Astrocyte of the hippocampus (primary cell): ENCODE measurements at places on chromosomes 3 and 15.

- no peak for DNase-seq
These were observed 1.0 kb downstream of the RFX7 start for GRCh38 chr15:56242576-56243162.

- peak; percentile 65 for DNase-seq
These were observed 493.4 kb upstream of the TGFBR2 start for GRCh38 chr3:30112902-30113484.

DNA sequence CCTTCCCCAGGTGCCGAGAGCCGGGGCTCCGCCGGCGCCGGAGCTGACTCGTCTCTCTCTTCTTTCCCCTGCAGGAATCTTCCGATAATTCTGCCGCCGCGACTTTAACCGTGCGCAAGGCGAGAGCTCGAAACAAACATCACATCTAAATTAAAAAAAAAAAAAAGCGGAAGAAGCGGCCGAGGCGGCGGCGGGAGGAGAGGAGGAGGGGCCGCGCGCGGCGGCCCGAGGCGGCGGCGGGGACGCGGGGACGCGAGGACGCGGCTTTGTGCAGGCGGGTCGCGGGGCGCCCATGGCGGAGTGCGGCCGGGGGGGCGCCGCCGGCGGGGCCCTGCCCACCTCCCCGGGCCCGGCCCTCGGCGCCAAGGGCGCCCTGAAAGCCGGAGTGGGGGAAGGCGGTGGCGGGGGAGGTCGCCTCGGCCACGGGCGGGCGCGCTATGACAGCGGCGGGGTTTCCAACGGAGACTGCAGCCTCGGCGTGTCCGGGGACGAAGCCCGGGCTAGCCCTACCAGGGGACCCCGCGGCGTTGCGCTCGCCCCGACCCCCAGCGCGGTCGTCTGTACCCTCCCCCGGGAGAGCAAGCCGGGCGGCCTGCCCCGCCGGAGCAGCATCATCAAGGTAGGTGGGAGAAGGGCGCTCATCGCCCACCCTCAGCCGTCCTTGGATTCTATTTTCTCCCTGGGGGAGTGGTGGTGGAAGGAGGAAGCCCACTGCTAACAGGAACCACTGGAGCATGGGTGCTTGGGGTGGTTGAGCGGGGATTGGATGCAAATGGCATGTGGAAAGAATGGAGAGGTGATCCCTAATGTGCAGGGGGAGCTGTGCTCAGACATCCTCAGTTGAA, at the start of gene PLCL2:
Gene PLCL2, plus strand, starts transcription at position 208 of the 845 bp plus-strand sequence. Its CDS starts 85 bp downstream, at position 293.
- DNase-seq: peak; percentile 68

DNA sequence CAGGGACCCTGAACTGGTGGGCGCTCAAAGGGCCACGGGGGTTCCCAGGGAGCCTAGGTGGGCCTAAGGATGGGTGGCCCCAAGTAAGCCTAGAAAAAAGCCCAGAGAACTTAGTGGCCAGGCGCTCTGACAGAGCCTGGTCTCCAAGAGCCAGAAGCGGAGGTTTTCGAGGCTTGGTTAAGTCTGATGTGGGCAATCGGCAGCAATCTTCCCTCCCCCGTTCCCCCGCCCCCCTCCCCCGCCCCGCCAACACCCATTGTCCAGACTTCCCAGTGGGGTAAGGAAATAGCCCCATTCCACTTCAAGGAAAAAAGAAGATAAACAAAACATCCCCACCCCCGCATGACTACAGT, 6.7 kb downstream of the EOMES start:
- DNase-seq: no peak

DNA sequence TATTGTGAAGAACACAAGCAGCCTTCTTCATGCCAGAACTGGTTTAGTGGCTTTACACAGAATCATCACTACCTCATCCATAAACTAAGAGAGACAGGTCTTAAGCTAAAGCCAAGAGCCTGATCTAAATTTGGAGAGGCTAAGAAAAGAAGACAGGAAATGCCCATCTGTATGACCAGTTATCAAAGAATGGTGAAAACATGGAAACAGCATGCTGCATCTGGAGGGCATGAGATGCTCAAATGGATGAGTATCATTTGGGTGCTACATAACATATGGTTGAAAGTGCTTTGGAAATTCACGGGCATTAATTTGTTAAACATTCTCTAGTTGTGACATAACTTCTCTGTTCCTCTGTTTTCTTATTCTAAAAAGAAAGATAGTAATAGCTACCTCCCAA, 112.5 kb downstream of the CPNE4 start:
- no peak for DNase-seq

GRCh38 chr15:63833021-63833696, 589 bp downstream of the HERC1 start:
- peak; percentile 75 for DNase-seq

DNA sequence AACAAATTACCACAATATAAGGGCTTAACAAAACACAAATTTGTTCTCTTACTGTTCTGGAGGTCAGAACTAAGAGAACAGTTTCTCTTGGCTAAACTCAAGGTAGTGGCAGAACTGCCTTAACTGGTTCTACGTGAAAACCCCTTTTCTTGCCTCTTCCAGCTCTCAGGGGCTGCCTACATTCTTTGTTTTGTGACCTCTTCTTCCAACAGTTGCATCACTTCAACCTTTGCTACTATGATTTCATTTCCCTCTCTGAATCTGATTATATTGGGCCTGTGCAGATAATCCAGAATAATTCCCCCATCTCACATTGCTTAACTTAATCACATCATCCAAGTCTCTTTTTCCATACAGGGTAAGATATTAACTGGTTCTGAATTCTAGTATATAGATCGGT, 624.6 kb downstream of the ZPLD1 start:
- DNase-seq: no peak

DNA sequence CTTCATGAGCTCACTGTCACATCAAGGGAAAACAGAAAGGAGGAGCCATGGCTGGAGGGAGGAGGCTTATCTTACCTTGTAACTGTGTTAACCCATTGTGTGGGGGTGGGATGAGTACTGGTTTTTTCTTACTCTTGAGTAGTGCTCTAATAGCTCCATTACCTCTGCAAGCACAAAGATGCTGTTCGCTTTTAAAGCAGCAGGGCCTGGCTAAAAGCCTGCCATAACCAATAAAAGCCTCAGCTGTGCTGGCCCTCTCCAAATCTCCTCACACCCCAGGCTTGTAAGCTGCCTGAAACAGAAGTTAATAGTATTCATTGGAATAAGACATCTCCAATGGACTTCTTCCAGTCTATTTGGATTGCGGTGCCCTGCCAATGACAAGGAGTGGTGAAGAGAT, 544.1 kb downstream of the TUSC7 start:
- no peak for DNase-seq

DNA sequence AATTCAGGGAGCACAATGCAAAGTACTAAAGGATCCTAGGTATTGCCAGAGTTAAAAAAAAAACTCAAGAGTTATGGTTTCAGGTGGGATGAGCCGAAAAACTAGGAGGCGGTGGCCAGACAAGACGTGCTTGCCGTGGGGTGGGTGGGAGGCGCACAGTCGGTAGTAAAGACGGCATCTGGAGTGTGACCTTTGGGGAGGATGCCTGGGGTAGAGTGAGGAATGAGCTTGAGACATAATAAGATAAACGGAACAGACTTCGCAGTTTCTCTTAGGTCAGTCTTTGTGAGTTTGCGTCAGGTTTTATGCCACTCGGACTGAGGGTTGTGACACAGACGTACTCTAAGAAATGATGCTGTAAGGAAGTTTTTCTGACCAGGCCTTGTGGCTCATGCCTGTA, 139.6 kb downstream of the LRRK1 start:
- DNase-seq: no peak

DNA sequence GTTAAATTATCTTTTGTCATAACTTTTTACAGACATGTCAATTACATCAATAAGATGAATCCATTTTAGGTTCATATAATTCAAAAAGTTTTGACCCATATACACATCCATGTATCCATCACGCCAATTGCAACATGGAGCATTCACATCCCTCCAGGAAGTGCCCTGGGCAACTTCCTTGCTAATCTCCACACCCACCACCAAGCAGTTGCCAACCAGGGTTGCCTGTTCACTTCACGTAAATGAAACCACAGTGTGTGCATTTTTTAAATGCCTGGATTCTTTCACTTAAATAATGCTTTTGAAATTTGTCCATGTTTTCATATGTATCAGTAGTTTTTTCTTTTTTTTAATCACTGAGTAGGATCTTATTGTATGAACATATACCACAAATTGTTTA, 40.7 kb upstream of the LYZL4 start:
- DNase-seq: no peak

- no peak for DNase-seq
These were observed 2.0 kb upstream of the TBL1XR1 start for GRCh38 chr3:177199206-177199760.

DNA sequence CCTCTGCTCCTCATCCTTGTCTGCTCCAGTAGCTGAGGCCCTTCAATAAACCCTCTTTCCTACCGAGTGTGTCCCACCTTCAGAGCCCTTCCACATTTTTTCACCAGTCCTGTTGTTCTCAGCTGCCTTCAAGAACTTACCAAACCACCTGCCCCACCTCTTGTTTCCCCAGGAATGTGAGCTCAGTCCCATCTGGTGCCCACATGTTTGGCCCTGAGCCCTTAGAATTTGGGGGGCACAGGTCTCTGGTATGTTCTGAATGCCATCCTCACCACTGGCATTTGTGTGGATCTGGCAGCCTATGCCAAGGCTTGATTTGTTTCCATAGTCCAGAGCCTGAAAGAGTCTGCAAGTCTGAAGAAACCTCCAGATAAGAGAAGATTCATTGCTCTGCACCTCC, 315.2 kb upstream of the PPP2R3A start:
- peak; percentile 4 for DNase-seq

GRCh38 chr3:174100744-174101143, 703.2 kb downstream of the NLGN1 start:
- DNase-seq: no peak

DNA sequence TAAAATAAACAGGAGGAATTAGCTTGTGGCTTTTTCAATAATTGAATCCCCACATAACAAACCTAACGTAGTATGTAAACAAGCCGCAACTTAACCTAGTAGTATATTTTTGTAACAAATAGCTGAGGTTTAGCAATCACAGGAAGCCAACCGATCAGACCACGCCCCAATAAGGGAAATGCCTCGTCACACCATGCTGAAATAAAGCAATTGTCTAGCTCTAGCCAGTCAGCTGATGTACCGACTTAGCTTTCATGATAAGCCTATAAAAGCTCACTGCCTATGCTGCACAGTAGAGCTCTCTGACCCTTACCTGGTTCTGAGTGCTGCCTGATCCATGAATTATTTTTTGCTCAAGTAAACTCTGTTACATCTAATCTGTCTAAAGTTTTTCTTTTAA, 208.9 kb downstream of the ROBO1 start:
- DNase-seq: no peak

DNA sequence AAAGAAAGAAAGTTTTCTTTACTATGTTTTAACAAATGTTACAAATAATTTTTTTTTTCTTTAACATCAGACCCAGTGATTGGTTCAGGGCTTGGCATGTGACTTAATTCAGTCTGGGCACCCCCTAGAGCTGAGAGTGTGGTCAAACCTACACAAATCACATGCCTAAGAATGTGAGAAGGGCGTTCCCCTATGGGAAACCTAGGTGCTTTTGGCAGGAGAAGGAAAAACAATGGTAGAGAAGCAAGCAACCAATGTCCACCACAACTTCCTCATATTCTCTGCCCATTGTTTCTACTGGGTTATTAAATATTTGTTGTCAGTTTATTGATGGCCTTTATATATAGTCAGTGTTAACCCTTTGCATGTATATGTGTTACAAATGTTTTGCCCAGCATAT, 21.4 kb upstream of the PIAS1 start:
- DNase-seq: no peak

DNA sequence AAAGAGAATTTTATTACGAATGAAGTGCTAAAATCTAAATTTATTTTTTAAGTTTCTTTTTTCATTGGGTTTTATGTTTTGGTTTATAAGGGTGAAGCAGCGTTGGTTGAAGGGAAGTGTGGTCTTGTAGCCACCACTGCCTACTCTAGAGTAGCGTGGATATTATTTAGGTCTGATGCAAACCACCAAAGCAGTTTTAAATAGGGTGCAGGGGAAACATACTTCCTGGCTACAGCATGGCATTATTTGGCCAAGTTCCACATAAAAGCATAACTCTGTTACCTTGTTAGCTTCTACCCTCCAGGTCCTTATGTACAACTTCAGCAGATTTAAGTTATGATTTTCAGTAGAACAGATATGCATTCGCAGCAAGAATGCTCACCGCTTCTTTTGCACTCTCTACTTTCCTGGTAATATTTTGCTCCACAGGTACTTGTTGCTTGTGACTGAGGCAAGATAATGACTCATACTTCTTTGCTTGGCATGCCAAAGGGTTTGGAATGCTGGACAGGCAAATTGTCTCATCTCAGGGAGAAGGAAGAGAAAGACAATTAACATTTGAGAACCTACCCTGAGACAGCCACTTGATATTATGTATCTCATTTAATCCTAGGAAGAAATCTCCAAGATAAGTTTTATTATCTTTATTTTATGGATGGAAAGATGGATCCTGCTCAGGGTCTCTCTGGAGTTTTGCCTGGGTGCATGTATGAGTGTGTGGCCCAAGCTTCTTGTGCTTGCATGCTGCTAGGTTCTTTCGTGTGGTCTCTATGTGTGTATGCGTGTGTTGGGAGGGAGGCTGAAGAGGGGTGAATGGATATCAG, 5.4 kb downstream of the TGFBR2 start:
- DNase-seq: peak; percentile 54

DNA sequence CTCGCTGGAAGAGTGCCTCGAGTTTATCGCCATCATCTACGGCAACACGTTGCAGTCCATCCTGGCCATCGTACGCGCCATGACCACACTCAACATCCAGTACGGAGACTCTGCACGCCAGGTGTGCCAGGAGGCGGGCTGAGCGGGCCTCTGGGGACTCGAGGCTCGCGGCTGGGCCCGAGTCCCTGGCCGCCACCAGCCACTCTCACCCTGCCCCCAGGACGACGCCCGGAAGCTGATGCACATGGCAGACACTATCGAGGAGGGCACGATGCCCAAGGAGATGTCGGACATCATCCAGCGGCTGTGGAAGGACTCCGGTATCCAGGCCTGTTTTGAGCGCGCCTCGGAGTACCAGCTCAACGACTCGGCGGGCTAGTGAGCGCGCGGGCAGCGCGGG, 1.9 kb downstream of the GNAT1 start:
- DNase-seq: no peak

GRCh38 chr15:63634154-63634553, 37.0 kb downstream of the FBXL22 start:
- DNase-seq: no peak

- DNase-seq: peak; percentile 7
These were observed 62.5 kb upstream of the C15orf61 start for GRCh38 chr15:67458331-67459029.

- DNase-seq: peak; percentile 21
These were observed 48.7 kb upstream of the SECISBP2L start for GRCh38 chr15:49094923-49095322.

- DNase-seq: no peak
These were observed 21.5 kb upstream of the CHD2 start for GRCh38 chr15:92878593-92879053.

- no peak for DNase-seq
These were observed 72.8 kb downstream of the HES1 start for GRCh38 chr3:194208709-194209108.

DNA sequence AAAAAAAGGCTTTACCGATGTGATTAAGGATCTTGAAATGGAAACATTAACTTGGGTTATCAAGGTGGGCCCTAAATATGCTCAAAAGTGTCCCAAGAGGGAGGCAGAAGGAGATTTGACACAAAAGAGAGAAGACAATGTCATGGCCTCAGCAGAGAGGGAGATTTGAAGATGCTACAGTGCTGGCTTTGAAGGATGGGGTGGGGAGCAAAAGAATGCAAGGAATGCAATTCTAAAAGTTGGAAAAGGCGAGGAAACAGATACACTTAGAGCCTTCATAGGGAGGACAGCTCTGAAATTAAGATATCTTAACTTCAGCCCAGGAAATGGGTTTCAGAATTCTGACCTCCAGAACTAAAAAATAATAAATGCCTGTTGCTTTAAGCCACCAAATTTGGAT, 314.5 kb upstream of the CCDC54 start:
- no peak for DNase-seq

- DNase-seq: peak; percentile 40
These were observed 34.0 kb upstream of the ACTL6A start for GRCh38 chr3:179528772-179529171.
